ENCODE measurements at places on chromosomes 4 and X. TPM values are rescaled to one million over a fixed set of nuclear protein-coding genes. Genes with fewer than 3 reads are reported as not detected.

GRCh38 chr4:59728496-59728895 is 1471.6 kb upstream of the ADGRL3 start:
- DNase-seq: no peak

- DNase-seq: no peak
These were observed 22.8 kb downstream of the REELD1 start for GRCh38 chr4:146237092-146237491.

CD99 gene
- 129 TPM for total RNA-seq

- DNase-seq: no peak
These were observed 186.8 kb downstream of the RAPGEF2 start for GRCh38 chr4:159289682-159290081.

- DNase-seq: no peak
These were observed 47.9 kb downstream of the AWAT2 start for GRCh38 chrX:70001708-70002341.
